Left cardiac atrium (tissue), 4 donors: ENCODE measurements at places on chromosomes 11 and 22.
A peak's percentile ranks its signal among the peaks of the same experiment; 100 is the strongest.

GRCh38 chr11:120805960-120806555 is 217.8 kb upstream of the TBCEL start:
- DNase-seq = no peak

- DNase-seq = no peak
Observed at GRCh38 chr11:100970283-100971164, 159.1 kb downstream of the PGR start.

GRCh38 chr11:14373941-14374646 is 15.1 kb upstream of the RRAS2 start:
- DNase-seq = peak; percentile 45

GRCh38 chr11:17383461-17383860 is 5.0 kb downstream of the KCNJ11 start:
- no peak for DNase-seq

DNA sequence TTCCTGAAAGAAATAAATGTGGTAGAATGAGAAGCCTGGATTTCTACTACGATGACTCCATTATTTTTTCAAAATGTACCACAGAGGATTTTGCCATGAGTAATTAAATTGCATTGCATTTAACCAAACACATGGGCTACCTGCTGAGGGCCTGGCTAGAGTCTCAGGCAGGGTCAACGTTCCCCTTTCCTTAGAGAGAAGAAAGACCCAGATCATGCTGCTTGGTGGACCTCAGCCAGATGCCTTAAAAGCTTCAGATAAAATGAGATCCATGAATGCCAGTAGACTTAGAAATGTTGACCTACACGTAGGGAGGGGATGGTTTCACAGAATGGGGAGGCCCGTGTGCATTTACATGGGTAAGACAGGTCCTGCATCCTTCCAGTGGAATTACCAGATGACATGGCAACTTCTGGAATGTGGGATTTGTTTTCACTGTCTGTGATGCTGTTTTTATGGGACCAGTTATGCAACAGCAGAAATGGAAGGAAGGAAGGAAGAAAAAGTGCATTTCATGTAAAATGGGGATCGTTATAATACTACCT is 1069.4 kb downstream of the NTM start:
- DNase-seq = no peak

DNA sequence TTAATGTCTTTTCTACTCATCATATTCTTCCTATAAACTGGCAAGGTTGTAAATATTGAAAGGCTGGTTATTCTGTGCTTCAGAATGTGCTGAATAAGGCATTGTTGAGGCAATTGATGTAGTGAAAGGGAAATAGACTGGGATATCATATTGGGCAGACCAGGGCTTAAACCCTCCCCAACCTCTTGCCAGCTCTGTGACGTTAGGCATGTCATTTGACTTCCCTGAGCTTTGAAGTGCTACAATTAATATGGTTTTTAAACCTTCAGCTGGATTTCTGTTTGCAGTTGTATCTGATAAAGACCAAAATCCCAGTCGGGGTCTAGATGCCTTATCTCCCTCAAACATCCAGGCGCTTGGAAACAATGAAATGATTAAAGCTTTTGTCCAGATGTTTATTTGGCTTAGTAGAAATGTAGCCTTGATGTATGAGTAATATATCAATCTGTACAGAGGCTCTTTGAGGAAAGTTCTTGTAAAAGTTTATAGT is 208.1 kb downstream of the DBX1 start:
- no peak for DNase-seq

DNA sequence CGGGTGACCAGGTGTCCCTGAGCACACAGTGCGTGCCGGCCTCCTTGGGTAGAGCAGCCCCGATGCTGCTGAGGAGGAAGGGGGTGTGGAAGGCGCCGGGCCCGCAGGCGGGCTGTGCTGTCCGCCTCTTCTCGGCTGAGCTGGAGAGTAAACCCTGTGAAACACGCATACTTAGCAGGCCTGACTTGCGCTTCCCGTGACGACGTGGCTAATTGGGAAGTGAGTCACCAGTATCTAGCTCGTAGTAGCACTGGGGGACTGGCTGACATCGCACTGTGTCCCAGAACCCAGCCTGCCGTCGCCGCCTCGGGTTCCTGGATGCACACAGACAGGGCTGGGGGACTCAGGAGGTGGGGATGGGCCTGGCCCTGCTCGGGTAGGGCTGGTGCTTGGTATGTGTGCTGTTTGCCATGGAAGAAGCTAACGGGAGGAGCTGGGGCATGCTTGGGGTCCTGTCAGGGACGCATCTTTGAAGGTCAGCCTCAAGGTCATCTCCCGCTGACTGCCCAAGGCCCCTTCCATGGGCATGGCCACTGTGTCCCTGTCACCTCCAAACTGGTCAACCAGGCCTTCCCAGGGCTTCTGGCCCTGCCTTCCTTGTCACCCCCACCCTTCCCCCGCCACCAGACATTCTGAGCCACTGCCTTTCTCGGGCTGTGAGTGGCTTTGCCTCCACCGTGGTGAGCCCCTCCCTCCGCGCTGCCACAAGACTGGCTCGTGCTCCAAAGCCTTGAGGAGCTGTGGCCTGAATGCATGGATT is 1327.0 kb downstream of the BRD1 start:
- DNase-seq = no peak

DNA sequence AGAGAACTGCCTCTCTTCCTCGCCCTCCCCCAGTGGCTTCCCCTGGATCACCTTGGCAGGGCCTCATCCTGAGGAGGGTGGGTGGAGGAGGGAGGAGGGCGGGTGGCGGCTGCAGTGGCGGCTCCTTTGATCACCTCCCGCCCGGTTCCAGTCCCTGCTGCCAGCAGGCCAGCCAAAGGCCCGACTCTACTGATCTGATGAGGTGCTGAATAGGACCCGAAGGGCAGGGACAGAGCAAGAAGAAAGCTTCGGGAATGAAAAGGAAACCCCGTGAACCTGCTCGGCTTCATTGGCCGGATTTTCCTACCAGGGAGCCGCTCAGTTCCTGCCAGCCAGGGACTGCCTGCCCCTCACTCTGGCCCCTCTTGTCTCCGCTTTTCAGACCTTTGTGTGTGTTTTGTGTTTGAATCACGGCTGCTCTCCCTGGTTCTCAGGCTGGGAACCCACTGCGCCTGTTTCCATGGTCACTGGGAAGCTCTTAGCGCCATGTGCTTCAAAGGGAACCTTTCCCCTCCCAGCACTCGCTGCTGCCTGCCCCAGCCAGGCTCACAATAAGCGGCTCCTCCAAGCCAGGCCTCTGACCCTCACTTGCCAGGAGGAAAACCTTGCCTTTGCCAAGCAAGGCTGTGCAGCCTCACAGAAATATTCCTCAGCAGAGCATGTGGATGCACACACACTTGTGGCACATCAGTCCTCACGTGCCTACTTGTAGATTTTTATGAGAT is 56.8 kb downstream of the C22orf31 start:
- peak; percentile 30 for DNase-seq

DNA sequence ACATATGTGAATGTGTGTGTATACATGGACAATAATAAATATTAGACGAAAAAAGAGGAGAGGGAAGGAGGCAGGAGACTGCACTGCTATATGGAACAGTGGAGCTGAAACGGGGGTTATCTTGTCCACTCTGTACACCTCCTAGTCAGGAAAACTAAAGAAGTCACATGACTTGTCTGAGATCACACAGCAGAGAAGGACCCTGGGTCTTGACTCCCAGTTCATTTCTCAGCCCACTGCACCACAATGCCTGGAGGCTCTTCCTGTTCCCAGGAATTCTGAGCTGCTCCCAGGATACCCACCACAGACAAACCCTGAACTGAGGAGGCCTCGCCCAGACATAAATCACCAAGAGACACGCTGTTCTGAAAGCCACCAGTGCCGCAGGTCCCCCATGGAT is 349.6 kb downstream of the CTTN start:
- DNase-seq = no peak

GRCh38 chr11:64372802-64373597 is 14.0 kb downstream of the RPS6KA4 start:
- DNase-seq = no peak

DNA sequence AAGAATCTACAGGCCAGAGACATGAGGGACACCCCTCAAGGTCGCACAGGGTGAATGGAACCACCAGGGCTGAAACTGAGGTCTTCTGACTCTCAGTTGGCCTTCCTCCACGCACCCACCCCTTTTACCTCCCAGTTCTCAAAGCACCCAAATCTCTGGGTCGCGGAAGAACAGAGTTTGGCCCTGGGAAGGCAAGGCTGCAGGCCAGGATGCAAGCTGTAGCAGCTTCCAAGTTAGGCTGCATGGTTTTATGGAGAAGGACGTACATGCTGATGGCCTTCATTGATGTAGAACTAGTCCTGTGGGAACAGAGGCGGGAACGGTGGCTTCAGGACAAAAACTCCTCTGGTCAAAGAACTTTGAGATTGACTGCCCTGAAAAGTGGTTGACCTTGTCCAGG is 143.5 kb upstream of the B3GAT1 start:
- DNase-seq = no peak

GRCh38 chr11:70128435-70128906 is 50.4 kb downstream of the ANO1 start:
- no peak for DNase-seq

- DNase-seq = no peak
Observed at GRCh38 chr11:18707811-18708340, 9.3 kb downstream of the TMEM86A start.

- no peak for DNase-seq
Observed at GRCh38 chr11:45832811-45833441, 14.3 kb upstream of the CRY2 start.

GRCh38 chr11:63763496-63764339 is 4.9 kb downstream of the ZFTA start:
- peak; percentile 58 for DNase-seq

GRCh38 chr11:21142007-21142406 is 472.6 kb downstream of the NELL1 start:
- no peak for DNase-seq

- DNase-seq = no peak
Observed at GRCh38 chr11:109237636-109238035, 184.4 kb upstream of the C11orf87 start.

- DNase-seq = no peak
Observed at GRCh38 chr22:19756288-19757128, 4.1 kb upstream of the TBX1 start.

GRCh38 chr11:125941619-125942611 is 3.9 kb upstream of the VSIG10L2 start:
- DNase-seq = peak; percentile 58

- no peak for DNase-seq
Observed at GRCh38 chr11:114354076-114354475, 46.2 kb downstream of the C11orf71 start.
